Naive thymus-derived CD4-positive, alpha-beta T cell (primary cell): ENCODE measurements at places on chromosomes 13 and 19. TPM values are rescaled to one million over a fixed set of nuclear protein-coding genes. Genes with fewer than 3 reads are reported as not detected.

DNA sequence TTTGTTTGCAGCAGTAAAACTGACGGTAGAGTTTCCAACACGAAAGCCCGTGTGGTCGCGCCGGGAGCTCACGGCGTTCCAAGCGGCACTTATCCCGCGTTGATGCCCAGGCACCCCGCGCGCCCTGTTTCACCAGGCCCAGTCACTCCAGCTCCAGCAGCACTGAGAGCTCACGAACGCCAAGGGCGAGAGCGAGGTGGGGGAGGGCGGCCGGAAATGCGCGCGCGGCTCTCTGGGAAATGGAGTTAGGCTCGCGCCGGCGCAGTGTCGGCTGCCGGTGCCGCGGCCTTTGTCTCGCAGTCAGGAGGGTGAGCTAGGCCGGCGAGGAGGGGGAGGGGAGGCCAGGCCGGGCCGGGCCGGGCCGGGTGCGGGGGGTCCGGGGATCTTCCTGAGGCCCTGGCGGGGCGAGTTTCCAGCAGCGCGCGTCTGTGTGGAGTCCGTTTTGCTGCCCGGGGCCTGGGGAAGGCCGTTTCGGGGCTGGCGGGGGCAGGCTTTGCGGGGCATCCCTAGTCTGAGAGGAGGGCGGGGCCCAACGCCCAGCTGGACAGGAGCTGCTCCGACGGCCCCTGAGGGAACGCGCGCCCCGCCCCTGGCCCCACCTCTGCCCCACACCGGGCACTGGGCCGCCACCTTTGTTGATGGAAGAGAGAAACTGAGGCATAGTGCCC, at the start of gene ZNF135:
Gene ZNF135 (plus strand): TSS at position 280 of the 668 bp plus-strand sequence. CDS start 721 bp downstream, outside the sequence.
- peak within 1 kb of the TSS; percentile 39 for H3K4me3 ChIP-seq
- H3K4me1 ChIP-seq = no peaks in the 10 kb centered on the region
- DNase-seq = no peak
- H3K27me3 ChIP-seq = no peaks in the 10 kb centered on the region
- H3K36me3 ChIP-seq = no peaks in the 10 kb centered on the region

GRCh38 chr13:21749410-21749809, 78.5 kb downstream of the FGF9 start:
- DNase-seq = no peak
- no peaks in the 10 kb centered on the region for H3K27me3 ChIP-seq
- H3K4me1 ChIP-seq = no peaks in the 10 kb centered on the region
- H3K27ac ChIP-seq = no peak overlapping the region
- no peaks in the 10 kb centered on the region for H3K36me3 ChIP-seq

DNA sequence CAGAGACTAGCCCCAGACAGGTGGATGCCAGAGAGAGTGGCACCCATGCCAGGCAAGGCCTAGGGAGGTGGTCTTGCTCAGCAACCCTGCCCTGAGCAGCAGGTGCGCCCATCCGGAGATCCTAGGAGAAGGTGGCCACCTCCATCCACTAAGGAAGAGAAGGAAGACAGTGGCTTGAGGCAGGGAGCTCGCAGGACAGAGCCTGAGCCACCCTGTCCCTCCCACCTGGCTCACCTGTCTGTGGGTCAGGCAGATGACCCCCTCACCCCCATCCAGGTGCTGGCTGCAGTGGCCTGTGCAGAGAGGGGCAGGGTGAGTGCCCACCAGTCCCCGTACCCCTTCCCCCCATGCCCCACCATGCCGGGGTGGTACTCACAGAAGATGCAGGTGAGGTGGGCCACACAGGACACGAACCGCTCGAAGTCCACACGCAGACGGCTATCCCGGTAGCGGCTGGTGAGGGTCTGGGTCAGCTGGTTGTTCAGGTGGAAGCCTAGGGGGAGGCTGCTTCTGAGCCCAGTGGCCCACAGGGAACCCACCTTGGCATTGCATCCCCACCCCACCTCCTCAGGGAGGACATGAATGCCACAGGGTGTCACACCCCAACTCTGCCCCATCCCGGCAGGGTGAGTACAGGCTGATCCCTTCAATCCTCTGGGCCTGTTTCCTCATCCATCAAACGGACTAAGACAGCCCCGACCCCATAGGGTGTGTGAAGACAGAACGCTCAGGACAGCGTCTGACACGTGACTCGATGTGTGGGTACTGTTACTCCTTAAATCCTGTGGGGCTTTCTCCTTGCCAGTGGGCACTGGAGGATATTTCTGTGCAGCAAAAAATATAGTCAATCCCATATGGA, 13.3 kb downstream of the CAPN12 start:
- no peaks in the 10 kb centered on the region for H3K27me3 ChIP-seq
- H3K4me1 ChIP-seq = peaks cover 15% of the 10 kb centered on the region
- no peak overlapping the region for H3K4me3 ChIP-seq
- DNase-seq = no peak

DNA sequence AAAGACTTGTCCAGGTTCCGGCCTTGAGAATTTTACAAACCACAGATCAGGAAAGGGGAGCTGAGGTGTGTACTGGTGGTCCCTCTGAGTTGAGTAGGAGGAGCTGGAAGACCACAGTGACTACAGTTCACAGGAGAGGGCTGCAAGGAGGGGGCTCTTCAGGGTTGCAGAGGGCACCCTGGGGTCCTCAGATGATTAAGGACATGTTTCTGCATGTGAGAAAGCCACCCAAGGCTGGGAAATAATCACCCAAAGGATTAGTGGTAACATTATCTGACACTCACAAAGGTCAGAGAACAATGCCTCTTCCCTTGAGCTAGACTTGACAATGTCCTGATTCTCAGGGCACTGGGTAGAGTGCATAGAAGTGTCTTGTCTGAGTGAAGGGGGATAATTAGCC, 540.4 kb downstream of the IRS2 start:
- H3K4me1 ChIP-seq = no peaks in the 10 kb centered on the region
- no peaks in the 10 kb centered on the region for H3K36me3 ChIP-seq
- H3K27me3 ChIP-seq = no peaks in the 10 kb centered on the region
- H3K27ac ChIP-seq = no peak overlapping the region
- DNase-seq = no peak

DNA sequence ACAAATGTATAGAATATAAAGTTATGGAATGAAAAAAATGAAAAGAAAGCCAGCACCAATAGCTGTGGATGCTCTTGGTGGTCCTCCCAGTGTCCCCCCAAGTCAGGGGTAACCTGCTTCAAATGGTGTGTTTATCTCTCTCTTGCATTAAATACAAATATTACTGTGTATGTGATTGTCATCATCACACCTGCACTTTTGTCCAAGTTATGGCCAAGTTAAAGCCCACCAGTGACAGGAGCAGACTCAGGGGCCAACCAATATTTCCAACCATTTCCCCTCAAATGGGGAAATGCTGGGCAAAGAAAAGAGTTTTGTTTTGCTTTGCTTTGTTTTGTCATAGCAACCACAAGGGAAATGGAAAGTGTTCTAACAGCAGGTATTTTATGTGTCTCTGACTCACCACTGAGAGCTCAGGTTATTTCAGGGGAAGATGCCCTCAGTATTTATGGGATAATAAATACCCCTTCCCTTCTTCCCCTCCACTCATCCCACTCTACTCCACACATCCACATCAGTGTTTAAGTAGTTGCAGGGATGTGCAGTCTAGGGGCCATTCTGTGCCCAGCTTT, 133.6 kb downstream of the COL4A1 start:
- no peaks in the 10 kb centered on the region for H3K36me3 ChIP-seq
- H3K27ac ChIP-seq = no peak overlapping the region
- H3K4me1 ChIP-seq = no peaks in the 10 kb centered on the region
- no peaks in the 10 kb centered on the region for H3K27me3 ChIP-seq
- DNase-seq = no peak

DNA sequence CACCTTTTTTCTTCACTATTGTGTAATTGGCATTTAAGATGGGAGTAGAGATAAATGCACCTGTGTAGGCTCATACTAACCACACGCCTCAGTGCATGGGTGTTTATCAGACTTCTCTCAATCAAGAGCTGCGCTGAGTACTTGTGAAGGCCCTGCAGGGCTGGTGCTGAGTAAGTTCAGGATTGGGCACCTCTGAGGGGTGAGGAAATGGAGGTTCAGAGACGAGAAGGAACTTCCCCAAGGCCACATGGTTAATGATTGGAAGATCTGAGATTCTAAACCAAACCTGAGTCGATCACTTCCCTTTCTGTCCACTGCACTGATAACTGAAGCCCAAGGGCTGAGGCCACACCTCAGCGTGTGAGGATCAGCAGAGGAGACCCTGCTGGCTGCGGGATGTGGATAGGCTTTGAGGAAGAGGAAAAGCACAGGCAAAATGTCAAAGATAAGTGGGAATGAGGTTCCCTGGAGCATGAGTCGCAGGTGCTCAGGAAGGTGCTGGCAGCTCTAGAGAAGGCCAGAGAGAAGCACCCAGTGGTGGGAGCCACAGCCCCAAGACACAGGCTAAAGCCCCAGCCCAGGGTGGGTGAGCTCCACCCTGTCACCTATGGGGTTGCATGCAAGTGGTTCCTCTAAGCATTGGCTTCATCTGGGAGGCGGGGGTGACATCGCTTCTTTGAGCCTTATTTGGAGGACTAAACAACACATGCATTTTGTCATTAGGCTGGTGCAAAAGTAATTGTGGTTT, 32.3 kb upstream of the GJB6 start:
- no peaks in the 10 kb centered on the region for H3K4me1 ChIP-seq
- no peaks in the 10 kb centered on the region for H3K27me3 ChIP-seq
- H3K36me3 ChIP-seq = no peaks in the 10 kb centered on the region
- no peak for DNase-seq
- H3K4me3 ChIP-seq = no peak overlapping the region

DNA sequence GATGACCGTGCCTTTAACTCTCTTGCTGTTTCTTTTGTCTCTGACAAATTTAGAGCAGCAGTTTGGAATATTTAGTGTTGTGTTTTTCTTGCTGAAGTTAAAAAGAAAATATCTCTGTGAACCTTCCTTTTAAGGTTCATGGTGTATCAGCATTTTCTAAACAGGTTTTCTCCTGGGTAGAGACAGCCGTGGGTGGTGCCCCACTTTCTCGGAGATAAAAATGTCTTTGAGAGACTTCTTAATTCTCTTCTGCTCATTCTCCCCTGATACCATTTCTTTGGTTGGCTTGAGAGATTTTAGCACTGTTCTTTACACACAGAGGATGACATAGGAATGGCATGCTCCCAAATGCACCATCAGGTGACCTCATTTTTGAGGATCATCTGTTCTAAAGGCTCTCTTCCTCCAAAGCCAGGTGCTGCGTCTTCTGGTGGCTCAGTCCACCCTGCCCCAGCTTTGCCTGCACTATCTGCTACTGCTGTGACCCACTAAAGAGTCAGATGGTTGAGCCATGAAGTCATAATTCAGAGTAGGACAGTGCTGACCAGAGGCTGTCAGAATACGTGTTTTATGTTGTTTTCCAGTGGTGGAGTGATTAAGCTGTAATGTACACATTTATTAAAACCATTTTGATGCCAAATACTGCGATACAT, 90.3 kb upstream of the SLC10A2 start:
- no peaks in the 10 kb centered on the region for H3K36me3 ChIP-seq
- H3K4me3 ChIP-seq = no peak overlapping the region
- no peaks in the 10 kb centered on the region for H3K4me1 ChIP-seq
- no peaks in the 10 kb centered on the region for H3K27me3 ChIP-seq

ICAM5 gene
- 0.33 and 0.46 TPM in 2 replicates for total RNA-seq

GRCh38 chr13:38341149-38341692, 8.4 kb upstream of the UFM1 start:
- no peaks in the 10 kb centered on the region for H3K4me1 ChIP-seq
- no peak overlapping the region for H3K4me3 ChIP-seq
- DNase-seq = no peak
- H3K27me3 ChIP-seq = peaks cover 3% of the 10 kb centered on the region
- H3K36me3 ChIP-seq = no peaks in the 10 kb centered on the region

DNA sequence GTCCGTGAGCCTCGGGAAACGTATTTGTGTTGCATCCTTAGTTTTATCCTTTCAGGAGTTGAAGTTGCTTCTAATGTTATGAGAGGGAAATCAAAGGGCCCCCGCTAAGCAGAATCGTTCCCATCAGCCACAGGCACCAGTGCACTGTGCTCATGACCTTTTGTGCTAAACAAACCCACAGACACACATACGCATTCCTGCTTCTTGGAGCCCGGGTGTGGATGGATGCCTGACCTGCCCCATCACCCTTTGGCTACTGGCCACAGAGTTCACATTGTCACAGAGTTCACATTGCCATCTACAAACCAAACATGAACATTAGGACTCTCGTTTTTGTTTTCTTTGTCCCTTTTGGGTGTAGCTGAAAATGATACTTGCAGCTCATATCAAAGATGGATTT, 47.2 kb downstream of the CHST8 start:
- DNase-seq = no peak
- no peak overlapping the region for H3K4me3 ChIP-seq
- H3K4me1 ChIP-seq = no peaks in the 10 kb centered on the region

SERPINE3 gene
- not detected for total RNA-seq

FARP1 gene
- total RNA-seq = 0.27 TPM

WDR87 gene
- total RNA-seq = not detected

DNA sequence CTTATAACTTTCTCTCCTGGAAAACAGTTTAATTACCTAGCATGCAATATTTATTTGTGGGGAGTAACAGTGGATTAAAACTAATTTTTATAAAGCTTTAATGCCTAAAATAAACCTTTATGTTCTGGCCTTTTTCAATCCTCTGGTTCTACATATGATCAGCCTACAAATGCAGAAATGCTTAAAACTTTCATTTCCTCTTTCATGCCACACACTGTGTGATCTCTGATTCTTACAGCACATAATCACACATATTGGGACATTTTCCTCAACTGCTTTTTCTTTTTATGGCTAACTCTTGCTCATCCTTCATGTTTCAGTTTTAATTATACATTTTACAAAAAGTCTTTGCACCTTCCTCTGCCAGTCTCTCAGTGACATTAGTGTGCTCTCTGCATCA, 910.8 kb upstream of the SLITRK6 start:
- H3K4me3 ChIP-seq = no peak overlapping the region
- no peak overlapping the region for H3K27ac ChIP-seq
- H3K27me3 ChIP-seq = no peaks in the 10 kb centered on the region
- H3K36me3 ChIP-seq = no peaks in the 10 kb centered on the region
- DNase-seq = no peak

- peaks cover 18% of the 10 kb centered on the region for H3K36me3 ChIP-seq
- no peaks in the 10 kb centered on the region for H3K4me1 ChIP-seq
- H3K27me3 ChIP-seq = no peaks in the 10 kb centered on the region
- no peak for DNase-seq
Observed at GRCh38 chr19:15265850-15266248, 33.6 kb upstream of the EPHX3 start.

DNA sequence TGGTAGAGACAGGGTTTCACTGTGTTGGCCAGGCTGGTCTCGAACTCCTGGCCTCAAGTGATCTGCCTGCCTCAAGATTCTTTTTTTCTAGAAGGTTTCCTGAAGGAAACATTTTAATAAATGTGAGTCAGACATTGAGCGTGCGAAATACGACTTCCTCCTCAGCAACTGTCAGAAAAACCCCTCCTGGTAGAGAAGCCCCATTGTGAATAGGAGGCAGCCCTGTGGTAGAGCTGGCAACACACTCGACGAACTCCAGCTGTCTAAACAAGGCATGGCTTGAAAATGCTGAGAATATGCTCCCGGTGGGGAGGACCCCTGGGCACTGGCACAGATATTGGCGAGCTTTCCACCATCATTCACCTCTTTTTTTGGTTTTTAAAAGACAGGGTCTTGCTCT, 9.8 kb downstream of the ZNF333 start:
- no peak overlapping the region for H3K27ac ChIP-seq
- no peak overlapping the region for H3K4me3 ChIP-seq
- no peaks in the 10 kb centered on the region for H3K4me1 ChIP-seq
- no peaks in the 10 kb centered on the region for H3K27me3 ChIP-seq
- peaks cover 21% of the 10 kb centered on the region for H3K36me3 ChIP-seq
- DNase-seq = no peak

SLC25A41 gene
- not detected for total RNA-seq

- no peaks in the 10 kb centered on the region for H3K36me3 ChIP-seq
- no peaks in the 10 kb centered on the region for H3K4me1 ChIP-seq
- no peak overlapping the region for H3K4me3 ChIP-seq
- H3K27me3 ChIP-seq = peaks cover 6% of the 10 kb centered on the region
- no peak for DNase-seq
Observed at GRCh38 chr13:106752584-106753170, 184.7 kb upstream of the ARGLU1 start.

MFSD12 gene
- 148 TPM for total RNA-seq
